Putamen (tissue), 1 donor: ENCODE measurements at places on chromosomes 6 and 20.

DNA sequence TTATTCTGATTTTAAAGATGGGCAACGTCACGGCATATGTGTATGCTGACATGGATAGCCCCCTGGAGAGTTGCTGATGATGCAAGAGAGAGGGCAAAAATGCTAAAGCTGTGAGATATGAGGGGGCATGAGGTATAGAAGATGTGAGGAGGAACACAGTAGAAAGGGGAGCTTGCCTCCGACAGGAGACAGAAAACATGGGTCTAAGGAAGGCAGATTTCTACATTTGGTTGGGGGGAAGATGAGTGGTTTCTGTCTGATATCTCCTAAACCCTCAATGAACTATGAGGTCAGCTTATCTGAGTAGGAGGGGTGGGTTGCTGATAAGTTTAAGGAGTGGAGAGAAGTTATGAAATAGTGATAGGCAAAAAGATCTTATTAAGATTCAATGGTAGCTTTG, 6.0 kb downstream of the RNF24 start:
- DNase-seq = no peak

DNA sequence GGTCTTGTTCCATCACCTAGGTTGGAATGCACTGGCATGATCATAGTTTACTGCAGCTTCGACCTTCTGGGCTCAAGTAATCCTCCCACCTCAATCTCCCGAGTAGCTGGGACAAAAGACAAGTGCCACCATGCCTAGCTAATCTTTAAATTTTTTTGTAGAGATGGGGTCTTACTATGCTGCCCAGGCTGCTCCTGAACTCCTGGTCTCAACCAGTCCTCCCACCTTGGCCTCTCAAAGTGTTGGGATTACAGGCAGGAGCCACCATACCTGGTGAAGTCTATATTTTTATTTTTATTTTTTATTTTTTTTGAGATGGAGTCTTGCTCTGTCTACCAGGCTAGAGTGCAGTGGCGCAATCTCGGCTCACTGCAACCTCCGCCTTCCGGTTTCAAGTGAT, 11.4 kb upstream of the PIM1 start:
- no peak for DNase-seq

DNA sequence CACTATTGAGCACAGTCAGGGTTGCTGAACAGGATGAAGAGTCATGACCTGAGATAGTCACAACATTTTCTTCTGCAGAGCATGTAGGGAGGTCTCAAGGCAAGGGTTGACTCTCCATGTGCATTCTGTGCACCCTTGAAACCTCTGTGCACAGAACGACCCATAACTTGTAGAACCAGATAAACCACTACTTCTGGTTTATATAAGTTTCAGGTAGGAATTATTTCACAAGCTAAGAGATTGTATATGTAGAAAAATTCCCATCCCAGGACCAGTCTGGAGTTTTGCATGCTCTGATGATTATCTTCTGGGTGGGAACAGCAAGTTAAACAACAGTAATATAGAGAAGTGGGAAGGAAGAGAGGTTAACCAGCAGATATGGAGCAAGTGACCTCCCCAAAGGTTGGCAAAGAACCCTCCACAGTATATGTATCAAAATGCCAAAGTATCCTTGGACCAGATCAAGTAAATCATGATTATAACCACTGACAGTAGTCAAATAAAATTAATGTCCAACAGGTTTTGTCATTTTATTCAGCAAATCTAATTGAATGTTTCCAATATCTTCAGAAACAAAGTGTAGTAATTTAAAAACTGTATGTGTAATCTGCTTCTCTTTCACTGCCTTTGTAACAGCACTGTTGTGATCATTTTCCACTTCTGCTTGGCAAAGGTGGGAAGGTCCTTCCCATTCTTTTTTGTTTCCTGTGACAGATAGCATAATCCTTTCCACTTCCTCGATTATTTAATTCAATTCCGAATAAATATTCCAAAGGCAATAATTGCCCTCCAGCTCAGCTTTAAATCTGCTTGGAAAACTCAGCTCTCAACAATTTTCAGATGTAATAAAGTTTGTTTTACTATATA, 104.4 kb downstream of the SYNE1 start:
- DNase-seq = no peak

GRCh38 chr20:1472556-1473245, 6.1 kb upstream of the NSFL1C start:
- no peak for DNase-seq

- peak; percentile 74 for DNase-seq
These were observed 23.7 kb downstream of the HLA-A start for GRCh38 chr6:29965873-29966601.

GRCh38 chr6:123965894-123966293, 162.2 kb downstream of the NKAIN2 start:
- DNase-seq = peak; percentile 43

GRCh38 chr6:26104457-26105108, 17.4 kb downstream of the HFE start:
- no peak for DNase-seq

GRCh38 chr6:145865595-145865994, 51.0 kb upstream of the FBXO30 start:
- no peak for DNase-seq

- DNase-seq = no peak
These were observed 19.2 kb downstream of the PSMG4 start for GRCh38 chr6:3277851-3278416.

- no peak for DNase-seq
These were observed 875.6 kb downstream of the TFAP2A start for GRCh38 chr6:9539231-9539755.

DNA sequence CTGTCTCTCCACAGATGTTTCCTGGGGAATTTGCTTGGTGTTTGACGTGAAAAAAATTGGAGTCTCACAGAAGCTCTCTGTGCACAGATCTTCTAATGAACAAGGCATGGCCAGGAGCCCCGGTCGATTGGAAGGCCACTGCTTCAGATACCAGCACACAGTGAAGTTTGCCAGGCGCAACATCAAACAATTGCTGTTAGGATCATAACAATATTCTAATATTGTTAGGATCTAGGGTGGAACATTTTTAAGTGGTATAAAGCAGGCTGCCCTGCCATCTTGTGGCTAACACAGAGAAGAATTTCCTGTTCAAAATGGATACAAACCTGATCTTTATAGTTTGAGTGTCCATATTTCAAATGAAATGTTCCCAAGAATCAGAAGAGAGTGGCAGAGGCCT, 64.1 kb downstream of the C6orf118 start:
- peak; percentile 45 for DNase-seq

GRCh38 chr6:160270347-160270746, 11.7 kb upstream of the SLC22A2 start:
- no peak for DNase-seq

- DNase-seq = no peak
These were observed 364.3 kb upstream of the ID4 start for GRCh38 chr6:19472850-19473249.

GRCh38 chr6:45532721-45533210, 155.0 kb upstream of the SUPT3H start:
- no peak for DNase-seq

DNA sequence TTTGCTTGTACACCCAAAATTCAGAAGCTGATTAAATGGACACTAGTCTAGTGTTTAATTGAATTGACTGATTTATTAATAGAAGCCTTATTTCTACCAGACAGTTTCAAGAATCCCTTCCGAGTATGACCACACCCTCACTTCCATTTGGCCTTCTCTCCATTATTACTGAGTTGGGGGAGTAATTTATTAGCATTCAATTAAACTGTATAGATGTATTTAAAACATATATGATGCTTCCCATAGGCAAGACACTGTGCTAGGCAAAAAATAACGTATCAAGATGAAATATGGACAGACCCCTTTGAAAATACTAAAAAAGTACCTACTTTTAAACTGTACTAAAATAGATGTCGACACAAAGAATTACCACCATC, 112.9 kb upstream of the PHACTR1 start:
- DNase-seq = no peak

- no peak for DNase-seq
These were observed 26.7 kb upstream of the IRF4 start for GRCh38 chr6:364609-365540.

GRCh38 chr6:13355999-13356785, 27.9 kb upstream of the TBC1D7 start:
- no peak for DNase-seq

- no peak for DNase-seq
These were observed 10.9 kb downstream of the LRRC73 start for GRCh38 chr6:43499028-43499815.

DNA sequence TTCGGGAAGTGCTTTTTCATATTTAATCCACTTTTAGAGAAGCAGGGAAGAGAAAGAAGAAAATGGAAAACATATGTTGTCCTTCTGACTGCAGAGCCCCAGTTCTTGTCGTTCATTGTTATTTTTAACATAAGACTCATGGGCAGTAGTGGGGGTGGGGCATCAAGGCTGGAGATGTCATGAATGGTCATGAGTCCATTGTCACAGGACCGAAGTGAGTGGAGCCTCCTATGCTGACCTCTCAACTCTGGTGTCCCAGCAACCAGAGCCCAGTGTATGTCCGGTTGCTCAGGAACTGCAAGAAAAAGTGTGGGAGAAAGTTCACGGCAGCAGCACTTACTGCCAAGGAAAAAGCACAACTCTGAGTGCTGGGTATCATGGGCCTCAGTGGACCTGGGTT, 108.6 kb downstream of the BANF2 start:
- DNase-seq = no peak

- DNase-seq = no peak
These were observed 226.5 kb upstream of the CDH4 start for GRCh38 chr20:61025536-61025935.

DNA sequence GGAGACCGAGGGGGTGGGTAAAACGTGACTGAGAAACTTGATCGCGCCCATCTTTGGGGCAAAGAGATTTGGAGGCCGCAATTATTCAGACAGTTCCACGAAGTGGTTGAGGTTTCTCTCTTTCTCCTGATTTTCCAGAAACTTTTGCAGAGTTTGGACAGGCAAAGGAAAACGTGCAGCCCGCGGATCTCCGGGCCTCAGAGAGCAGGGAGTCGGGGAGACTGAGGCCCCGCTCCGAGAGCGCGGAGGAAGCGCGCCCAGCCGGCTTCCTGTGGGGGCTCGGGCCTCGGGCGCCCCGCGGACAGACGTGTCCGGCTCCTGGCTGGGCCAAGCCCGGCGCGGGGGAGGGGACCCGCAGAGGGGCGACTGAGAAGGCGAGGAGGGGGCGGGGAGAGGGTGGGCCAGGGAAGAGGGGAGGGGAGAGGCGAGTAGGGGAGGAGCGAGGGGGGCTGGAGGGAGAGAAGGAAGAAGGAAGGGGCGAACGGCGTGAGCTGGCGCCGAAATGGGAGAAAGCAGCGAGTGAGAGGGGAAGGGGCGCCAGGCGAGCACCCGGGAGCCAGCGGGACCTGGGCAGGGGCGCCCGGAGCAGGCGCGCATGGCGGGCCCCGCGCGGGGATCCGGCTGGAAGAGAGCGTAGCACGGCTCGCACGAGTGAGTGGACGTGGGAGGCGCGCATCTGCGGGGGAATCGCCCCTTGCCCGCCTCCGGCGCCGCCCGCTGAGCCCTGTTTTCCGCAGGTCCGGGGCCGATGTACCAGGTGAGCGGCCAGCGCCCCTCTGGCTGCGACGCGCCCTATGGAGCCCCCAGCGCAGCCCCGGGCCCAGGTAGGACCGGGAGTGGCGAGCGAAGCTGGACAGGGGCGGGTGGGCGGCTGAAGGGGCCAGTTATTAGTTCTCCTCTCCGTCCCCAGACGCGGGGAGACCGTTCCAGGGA, at the start of gene MDFI:
Gene MDFI (plus strand): TSS at position 467 of the 933 bp plus-strand sequence. CDS start 282 bp downstream, at position 749.
- no peak for DNase-seq

DNA sequence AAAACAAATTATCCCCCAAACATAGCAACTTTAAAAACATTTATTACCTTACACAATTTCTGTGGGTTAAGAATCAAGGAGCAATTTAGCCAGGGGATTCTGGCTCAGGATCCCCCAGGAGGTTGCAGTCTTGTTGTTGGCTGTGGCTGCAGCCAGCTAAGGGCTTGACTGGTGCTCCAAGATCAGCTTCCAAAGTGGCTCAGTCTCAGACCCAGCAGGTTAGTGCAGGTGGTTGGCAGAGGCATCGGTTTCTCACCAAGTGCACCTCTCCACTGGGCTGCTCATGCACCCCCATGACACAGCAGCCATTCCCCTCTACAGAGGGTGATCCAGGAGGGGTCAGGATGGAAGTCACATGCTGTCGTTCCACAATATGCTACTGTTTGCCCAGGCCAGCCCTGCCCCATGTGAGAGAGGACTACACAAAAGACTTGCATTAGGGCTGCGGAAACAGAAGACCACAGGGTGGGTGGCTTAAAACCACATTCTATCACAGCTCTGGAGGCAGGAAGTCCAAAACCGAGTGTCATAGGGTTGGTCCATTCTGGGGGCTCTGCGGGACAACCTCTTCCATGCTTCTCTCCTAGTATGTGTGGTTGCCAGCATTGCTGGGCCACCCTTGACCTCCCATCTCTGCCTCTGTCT, 125.8 kb downstream of the C6orf118 start:
- DNase-seq = no peak
